ENCODE measurements at places on chromosomes 6 and 20.
A peak's percentile ranks its signal among the peaks of the same experiment; 100 is the strongest.

GRCh38 chr20:62808211-62808865, 3.7 kb downstream of the OGFR start:
- DNase-seq, result peak; percentile 49

GRCh38 chr6:114389111-114389510, 46.3 kb upstream of the HS3ST5 start:
- DNase-seq, result no peak

DNA sequence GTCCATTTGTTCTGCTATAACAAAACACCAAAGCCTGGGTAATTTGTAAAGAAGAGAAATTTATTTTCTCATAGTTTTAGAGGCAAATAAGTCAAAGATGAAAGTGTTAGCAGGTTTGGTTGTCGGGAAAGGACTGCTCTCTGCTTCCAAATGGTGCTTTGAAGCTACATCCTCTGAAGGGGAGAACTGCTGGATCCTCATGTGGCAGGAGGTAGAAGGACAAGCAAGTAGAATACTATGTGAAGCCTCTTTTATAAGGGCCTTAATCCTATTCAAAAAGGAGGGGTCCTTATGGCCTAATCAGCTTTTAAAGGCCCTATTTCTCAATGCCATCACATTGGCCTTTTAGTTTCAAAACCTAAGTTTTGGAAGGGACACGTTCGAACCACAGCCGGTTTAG, 826.0 kb upstream of the EPHA7 start:
- no peak for DNase-seq

GRCh38 chr6:31851485-31851832, 11.2 kb downstream of the NEU1 start:
- DNase-seq, result no peak

DNA sequence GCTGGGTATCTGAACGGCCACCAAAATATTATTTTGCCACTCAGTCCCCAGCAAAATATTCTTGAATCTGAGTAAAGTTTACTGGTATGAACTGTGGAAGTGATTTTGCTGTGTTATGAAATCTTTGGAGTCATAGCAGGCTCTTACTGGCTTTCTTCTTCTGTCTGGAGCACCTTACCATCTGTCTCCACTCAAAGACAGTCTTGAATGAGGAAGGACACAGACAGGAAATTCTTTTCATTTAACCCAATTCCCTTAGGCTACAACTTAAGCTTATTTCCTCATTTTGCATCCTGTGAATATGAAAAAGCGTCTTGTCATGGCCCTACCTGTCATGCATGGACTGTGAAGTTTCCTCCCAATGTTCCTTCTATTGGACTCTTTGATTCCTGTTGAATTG, 24.7 kb downstream of the FNDC1 start:
- no peak for DNase-seq

DNA sequence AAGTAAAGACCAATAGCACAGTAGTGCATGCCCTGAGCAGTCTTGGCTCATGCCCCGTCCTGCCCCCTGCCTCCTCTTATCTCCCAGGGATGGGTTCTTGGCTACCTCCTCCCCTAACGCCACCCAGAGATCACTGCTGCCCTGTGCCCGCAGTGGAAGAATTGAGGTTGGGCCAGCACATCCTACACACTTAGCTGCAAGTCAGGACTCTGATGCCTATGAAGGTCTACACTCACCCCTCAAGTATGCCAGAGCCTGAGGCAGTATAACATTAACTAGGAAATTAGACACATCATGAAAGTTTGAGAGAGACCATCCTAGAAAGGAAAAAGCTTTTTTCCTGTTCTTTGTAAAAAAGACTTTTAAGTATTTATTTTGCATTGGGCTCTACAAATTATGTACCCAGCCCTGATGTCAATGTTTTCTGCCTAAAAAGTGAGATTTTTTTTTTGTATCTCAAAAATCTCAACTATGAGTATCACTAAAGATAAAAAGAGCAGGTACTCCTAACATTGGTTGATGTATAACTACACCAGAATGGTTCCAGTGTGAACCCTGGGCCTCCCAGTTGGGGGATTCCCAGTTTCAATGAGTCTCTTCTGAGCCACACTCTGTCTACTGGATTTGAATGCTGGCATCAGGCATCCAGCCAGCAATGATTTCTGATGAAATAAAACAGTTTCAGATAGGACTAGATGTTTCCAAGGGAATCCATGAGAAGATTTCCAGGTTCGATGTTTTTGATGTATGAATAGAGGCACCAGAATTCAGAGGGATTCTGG, 115.4 kb downstream of the ISM1 start:
- no peak for DNase-seq

DNA sequence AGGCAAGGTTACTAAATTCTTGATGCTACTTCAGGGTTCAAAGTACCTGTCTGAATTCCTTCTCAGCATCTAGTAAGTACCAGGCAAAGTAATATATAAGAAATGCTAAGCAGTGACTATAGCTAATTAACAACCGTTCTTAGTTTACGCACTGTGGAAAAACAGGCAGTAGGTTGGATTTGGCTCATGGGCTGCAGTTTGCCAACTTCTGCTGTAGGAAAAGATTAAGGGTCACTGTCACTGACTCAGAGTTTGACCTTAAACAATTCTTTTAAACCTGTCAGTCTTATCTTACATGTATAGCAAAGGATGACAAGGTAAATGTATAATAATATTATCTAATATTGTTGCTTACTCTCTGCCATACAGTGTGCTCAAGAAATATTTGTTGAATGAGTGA, 42.3 kb downstream of the CTNNBL1 start:
- DNase-seq, result no peak

DNA sequence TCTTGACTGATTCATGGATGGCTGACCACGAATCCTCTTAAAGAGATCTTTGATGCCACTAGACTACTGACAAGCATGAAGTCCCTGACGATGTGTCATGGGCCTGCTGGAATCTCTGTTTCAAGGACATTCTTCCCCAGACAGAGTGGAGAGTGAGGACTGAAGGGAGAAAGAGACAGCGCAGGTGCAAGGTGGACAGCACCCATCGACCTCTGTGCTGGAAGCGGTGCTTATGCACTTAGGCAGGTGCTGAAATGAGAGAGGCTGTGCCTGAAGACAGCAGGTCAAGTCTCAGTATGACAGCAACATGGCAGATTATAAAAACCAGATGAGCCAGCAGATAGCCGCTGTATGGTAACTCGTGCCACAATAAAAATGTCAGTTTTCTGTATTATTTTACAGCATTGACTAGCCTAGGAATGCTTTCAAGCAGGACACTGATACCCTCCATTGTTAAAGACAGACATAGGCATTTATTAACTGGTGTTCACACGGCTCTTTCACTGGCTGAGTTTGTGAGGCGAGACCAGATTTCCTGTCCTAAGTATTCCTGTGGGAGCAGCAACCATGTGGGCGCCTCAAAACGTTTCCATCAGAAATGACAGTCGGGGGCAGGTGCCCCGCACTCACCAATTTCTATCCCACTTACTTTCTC, 47.5 kb downstream of the FOXC1 start:
- DNase-seq, result no peak

DNA sequence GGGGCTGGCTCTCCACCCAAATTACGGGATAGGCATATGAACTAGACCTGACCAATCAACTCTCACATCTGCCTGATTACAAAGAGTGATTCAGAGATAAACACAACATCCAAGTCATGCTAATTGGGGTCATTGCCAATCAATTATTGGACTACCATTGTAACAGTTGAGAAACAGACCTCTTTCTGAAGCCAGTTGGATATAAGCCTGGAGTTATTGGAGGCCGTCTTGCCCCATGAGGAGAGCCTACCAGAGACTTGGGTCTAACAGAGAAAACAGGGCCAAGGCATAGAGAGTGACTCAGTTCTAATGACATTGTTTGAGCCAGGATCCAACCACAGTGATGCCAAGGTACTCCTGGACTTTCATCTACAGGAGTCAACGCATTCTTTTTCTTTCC, 39.4 kb upstream of the HIVEP2 start:
- DNase-seq, result no peak

- no peak for DNase-seq
Observed at GRCh38 chr20:50510706-50511542, 741 bp downstream of the PTPN1 start.

GRCh38 chr6:14524319-14524718, 406.7 kb downstream of the CD83 start:
- no peak for DNase-seq

- DNase-seq, result no peak
Observed at GRCh38 chr6:12173181-12173580, 117.0 kb upstream of the EDN1 start.

- DNase-seq, result no peak
Observed at GRCh38 chr6:50180646-50181045, 130.9 kb upstream of the DEFB112 start.

GRCh38 chr6:14921878-14922671, 323.8 kb upstream of the JARID2 start:
- no peak for DNase-seq

DNA sequence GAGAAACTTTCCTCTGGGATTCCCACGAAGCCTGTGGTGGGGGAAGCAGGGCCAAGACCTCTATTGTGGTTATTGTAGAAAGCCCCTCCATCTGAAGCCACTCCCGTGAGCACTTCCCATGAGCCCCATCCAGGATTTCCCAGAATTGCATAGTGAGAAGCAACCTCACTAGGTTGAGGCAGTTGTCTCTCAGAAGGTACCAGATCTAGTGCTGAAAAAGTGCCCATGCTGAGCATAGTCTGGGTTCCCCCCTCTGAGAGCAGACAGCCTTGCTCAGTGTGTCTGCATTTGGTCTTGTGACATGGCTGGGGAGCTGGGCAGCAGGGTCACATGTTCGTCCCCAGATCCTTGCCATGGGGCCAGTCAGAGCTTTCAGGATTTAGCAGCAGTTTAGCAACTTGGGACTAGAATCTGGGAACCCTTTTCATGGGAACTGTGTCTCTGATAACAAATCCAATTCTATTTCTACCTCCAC, 38.6 kb downstream of the SLC9A8 start:
- no peak for DNase-seq

GRCh38 chr6:153059757-153060156, 57.2 kb upstream of the MTRF1L start:
- DNase-seq, result no peak

GRCh38 chr20:62305149-62305764, 2.5 kb downstream of the ADRM1 start:
- DNase-seq, result no peak

DNA sequence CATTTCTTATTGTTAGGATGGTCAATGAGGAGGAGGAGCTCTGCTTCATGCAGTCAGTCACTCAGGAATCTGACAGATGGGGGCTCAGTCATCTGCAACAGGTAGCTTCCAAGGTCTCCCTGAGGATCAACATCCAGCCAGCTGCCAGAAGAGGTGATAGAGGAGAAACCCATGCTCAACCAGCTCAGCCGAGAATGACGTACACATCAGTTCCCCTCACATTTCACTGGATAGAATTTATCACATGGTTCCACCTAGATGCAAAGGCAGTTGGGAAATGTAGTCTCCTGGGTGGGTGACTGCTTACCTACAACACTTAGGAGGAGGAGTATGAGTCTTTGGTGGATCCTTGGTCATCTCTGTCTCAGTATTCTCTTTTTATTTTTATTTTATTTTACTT, 144.5 kb downstream of the CEBPB start:
- DNase-seq, result no peak

DNA sequence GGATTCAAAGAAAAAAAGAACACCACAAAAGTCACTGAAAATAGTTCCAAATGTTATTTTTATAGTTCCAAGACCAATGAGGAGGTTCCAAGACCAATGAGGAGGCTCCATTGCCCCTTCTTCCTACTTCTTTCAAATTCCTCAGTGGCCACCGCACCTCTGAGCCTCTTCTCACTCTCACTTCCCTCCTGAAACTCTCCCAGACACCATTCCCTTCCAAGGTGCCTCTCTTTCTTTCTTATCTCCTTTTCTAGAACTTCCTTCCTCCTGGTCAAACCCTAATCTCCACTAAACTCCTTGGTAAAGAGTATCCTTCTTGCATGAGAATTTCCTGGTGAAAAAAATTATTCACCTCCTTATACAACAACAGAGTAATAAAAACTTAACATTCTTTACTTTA, 20.4 kb upstream of the MCUR1 start:
- DNase-seq, result no peak

GRCh38 chr20:41135187-41135887, 2.0 kb upstream of the PLCG1 start:
- DNase-seq, result peak; percentile 63

DNA sequence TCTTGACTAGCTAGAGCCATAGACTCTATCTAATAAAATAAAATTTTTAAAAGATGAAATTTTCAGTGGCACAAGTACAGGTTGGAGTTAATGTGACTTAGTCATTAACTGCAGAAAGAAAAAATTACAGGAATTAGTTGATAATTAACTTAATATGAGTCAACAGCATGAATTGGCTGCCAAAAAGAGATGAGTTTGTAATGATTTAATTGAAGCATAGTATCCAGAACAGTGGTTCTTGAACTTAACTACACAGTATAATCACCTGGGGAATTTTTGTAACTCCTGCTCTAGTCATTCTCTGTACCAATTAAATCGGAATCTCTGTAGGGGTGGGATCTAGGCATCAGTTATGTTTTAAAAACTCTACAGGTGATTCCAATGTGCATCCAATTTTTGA, 46.3 kb upstream of the HMGN3 start:
- no peak for DNase-seq

- DNase-seq, result no peak
Observed at GRCh38 chr6:113873043-113873667, 16.0 kb downstream of the MARCKS start.

- DNase-seq, result peak; percentile 20
Observed at GRCh38 chr6:85594197-85594930, 706 bp upstream of the SNX14 start.

GRCh38 chr20:33883164-33883563, 72.0 kb downstream of the CHMP4B start:
- no peak for DNase-seq

DNA sequence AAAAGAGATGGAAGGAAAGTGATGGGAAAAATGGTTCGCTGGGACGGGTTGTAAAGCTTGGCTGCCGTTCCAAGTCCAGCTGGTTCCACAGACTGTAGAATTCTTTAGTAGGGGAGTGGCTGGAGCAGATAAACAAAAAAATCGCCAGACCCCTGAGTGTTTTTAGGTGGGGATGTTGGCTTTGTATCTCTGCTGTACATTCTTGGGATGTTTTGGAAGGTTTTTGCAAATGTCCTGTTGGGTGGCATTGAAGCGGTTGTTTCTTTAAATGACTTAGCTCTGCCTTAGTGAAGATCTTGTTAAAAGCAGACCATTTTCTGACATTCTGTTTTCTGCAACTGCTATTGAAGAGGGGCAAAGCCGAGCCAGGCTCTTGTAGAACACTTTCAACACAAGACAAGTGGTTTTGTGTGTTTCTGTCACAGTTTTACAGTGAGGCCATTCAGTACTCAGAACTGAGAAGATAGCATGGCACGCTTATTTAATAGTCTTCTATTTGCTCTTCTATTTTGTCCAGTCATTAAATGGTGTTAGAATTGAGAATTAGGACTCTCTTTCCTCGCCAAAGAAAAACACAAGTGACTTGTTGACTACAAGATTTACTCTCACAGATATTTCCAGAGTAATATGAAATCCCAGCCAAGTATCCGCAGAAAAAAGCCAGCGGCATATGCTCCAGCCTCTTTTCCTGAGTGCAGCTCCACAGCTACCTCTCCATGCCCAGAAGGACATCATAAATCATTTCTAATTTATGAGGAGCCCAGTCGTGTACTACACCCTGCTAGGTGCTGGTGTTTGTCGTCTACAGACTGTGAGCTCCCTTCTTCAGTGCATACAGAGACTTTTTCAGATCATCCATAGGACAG, 65.8 kb downstream of the PHACTR2 start:
- no peak for DNase-seq

- DNase-seq, result no peak
Observed at GRCh38 chr6:28474441-28475219, 31.3 kb upstream of the ZSCAN23 start.

Measured in stimulated activated CD4-positive, alpha-beta T cell treated with anti-CD3 and anti-CD28 coated beads, TNF-alpha, amount 100 ng/mL, for 24 hours (primary cell).